ENCODE measurements at places on chromosomes 7 and 10.

GRCh38 chr10:58565271-58565670 lies 52.6 kb downstream of the BICC1 start:
- peak; percentile 34 for DNase-seq

DNA sequence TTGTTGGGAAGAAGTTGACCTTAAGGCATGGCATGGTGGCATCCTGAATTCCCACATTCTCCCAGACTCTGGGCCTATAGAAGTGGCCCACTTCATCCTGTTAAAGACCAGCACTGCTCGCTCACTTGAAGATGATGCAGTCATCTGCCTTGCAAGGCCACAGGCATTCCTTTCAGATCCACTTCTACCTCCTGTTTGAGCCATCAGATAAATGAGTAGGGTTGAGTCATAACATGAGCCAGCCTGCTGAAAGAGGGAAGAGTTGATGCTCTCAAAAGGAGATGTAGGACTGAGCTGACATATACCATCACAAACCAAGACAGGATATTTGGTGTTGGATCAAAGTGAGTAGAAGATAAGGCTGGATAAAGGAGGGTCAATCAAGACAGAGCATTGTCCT lies 1.5 kb upstream of the EBLN1 start:
- no peak for DNase-seq

GRCh38 chr7:79403451-79403850 lies 50.0 kb downstream of the MAGI2 start:
- DNase-seq = peak; percentile 10

DNA sequence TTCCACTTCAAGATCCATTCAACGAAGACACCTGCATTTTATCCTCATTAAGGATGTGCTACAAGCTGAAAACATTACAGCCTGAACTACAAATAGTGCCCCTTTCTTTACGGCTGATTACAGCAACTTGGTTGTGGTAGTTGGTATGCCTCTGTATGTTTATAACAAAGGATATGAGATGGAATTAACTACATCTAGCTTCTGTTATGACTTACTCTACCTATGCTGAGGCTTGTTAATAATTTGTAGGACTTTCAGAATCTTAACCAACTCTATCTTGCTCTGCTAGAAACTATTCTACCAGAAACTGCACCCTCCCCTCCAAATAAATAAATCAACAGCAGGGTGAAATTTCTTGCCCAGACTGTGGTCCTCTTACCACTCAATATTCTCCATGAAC lies 448.1 kb downstream of the GRM8 start:
- DNase-seq = no peak

DNA sequence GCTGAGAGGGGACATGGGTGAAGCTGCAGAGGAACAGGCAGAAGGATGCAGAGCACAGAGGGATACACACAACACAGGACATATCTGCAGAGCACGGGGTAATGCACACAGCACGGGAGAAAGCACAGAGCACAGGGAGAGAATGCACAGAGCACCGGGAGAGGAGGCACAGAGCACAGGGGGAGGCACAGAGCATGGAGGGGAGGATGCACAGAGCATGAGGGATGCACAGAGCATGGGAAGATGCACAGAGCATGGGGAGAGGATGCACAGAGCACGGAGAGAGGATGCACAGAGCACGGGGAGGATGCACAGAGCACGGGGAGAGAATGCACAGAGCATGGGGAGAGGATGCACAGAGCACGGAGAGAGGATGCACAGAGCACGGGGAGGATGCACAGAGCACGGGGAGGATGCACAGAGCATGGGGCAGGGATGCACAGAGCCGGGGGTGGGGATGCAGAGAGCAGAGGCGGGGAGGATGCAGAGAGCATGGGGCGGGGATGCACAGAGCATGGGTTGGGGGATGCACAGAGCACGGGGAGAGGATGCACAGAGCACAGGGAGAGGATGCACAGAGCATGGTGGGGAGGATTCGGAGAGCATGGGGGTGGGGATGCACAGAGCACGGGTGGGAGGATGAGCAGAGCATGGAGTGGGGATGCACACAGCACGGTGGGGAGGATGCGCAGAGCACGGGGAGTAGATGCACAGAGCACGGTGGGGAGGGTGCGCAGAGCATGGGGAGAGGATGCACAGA lies 230.0 kb downstream of the ADAM12 start:
- no peak for DNase-seq

DNA sequence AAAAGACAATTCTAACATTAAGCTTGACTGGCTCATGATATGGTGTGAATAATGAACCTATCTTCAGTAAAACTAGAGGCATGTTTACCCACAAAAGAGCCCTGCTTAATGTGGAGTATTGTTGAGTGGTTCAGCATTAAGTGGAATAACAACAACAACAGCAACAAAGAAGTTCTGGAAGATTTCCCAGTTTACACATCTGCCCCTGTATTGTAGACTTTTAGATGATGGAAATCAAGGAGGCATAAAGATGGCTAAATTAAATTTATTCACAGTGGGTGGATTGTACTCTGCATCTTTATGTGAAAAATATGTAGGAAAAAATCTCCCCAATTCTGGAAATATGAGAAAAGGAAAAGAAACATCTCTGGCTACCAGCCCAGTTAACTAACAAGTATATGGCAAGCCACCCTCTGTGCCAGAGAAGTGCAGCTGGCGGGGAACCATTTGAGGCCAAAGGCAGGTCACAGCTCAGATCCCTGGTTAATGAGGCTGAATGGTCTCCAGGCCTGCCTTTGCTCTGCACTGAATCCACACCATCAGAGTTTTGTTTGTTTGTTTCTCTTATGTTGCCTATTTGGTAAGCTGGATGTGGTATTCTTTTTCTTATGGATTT lies 186.0 kb downstream of the SEMA3D start:
- DNase-seq = no peak

All from fibroblast of skin of left biceps (primary cell).